Vagina (tissue), 2 donors: ENCODE measurements at places on chromosomes 1 and 21.

- no peaks in the 10 kb centered on the region for H3K36me3 ChIP-seq
- no peak overlapping the region for H3K4me3 ChIP-seq
- no peak overlapping the region for H3K27ac ChIP-seq
- no peaks in the 10 kb centered on the region for H3K27me3 ChIP-seq
- no peak for DNase-seq
- H3K4me1 ChIP-seq = no peaks in the 10 kb centered on the region
These were observed 44.5 kb downstream of the SIM2 start for GRCh38 chr21:36743446-36743845.

- no peak overlapping the region for H3K4me3 ChIP-seq
- no peaks in the 10 kb centered on the region for H3K27me3 ChIP-seq
- DNase-seq = no peak
These were observed 232.5 kb upstream of the JUN start for GRCh38 chr1:59016390-59016789.

DNA sequence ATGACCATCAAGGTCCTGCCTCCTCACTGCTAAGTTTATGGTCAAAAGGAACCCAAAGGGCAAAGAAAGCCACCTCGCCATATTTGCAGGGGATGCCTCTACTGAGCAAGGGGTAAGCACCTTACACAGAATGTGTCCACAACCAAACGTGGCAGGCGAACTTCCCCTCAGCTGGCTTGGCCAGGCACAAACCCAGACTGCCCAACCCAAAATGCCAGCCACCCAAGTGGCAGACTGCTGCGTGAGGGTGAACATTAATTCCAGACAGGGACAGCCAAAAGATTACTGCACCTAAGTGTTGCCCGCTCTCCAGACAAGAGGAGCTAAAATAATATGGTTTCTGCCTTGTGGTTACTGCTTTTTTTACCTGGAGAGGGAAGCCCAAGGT, 16.0 kb downstream of the ZNF697 start:
- DNase-seq = peak; percentile 83
- peaks cover 23% of the 10 kb centered on the region for H3K4me1 ChIP-seq
- H3K27ac ChIP-seq = peak overlapping the region; percentile 51
- no peaks in the 10 kb centered on the region for H3K27me3 ChIP-seq

GRCh38 chr1:51433972-51434510, 85.0 kb downstream of the EPS15 start:
- H3K4me1 ChIP-seq = peaks cover 14% of the 10 kb centered on the region
- no peak overlapping the region for H3K27ac ChIP-seq
- H3K27me3 ChIP-seq = no peaks in the 10 kb centered on the region
- no peak for DNase-seq

DNA sequence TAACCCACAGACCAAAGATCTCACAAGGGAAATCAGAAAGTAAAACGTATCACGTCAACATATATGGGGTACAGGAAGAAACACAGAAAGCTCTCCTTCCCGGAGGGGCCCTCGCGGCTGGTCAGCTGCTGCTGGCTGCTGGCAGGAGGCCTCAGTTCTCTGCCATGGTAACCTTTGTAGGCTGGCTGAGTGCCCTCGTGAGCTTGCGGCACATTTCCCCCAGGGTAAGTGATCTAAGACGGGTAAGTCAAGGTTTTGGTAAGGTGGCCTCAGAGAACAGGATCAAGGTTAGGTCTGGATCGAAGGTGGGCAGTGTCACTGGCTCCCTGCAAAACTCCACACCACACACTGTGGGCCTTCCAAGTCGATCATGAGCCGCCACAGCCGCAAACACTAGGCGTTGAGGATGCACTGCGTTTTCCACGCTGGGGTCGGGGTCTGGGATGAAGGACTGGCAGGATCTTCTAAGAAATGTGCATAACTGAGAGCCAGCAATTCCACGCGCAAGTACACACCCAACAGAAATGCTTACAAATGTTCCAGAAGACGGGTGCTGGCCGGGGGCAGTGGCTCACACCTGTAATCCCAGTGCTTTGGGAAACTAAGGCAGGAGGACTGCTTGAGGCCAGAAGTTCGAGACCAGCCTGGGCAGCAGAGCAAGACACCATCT, 33.9 kb downstream of the WDR4 start:
- no peak for DNase-seq
- H3K27ac ChIP-seq = no peak overlapping the region
- H3K4me1 ChIP-seq = no peaks in the 10 kb centered on the region
- H3K27me3 ChIP-seq = no peaks in the 10 kb centered on the region
- H3K4me3 ChIP-seq = no peak overlapping the region

DNA sequence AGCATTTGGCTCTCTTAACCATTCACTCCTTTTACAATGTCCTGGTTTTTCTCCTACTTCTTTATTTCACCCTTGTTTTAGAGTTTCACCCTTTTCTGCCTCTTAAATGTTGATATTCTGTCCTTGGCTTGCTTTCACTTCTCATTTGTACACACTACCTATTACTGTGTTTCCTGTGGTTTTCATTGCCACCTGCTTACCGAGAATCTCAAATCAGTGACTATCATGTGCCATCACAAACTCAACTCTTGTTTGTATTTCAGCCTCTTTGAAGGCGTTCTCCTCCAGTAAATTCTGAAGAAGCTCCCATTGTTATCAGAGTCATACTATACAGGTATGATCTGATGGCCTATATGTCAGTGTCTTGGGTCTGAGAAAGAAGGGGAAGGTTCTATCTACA, 65.7 kb downstream of the NPHS2 start:
- H3K27ac ChIP-seq = no peak overlapping the region
- no peak for DNase-seq
- no peaks in the 10 kb centered on the region for H3K36me3 ChIP-seq
- no peak overlapping the region for H3K4me3 ChIP-seq

DNA sequence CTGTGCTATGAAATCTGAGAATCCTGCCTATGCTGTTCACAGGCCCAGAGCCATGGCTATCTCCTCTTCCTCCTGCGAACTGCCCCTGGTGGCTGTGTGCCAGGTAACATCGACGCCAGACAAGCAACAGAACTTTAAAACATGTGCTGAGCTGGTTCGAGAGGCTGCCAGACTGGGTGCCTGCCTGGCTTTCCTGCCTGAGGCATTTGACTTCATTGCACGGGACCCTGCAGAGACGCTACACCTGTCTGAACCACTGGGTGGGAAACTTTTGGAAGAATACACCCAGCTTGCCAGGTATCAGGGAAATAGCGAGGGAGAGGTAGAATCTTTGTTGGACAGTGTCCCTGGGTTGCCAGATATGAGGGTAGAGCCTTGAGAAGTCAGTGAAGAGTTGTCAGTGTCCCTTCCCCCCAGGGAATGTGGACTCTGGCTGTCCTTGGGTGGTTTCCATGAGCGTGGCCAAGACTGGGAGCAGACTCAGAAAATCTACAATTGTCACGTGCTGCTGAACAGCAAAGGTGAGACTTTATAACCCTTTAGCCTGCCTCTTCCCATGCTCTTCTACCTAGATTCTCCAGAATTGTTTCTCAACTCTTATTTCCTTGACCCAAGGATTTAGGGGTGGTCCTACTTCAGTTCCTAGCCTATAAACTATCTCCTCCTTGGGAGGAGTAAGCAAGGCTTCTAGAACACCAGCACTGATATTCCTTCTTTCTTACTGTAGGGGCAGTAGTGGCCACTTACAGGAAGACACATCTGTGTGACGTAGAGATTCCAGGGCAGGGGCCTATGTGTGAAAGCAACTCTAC, 1.4 kb downstream of the NIT1 start:
- peak overlapping the region; percentile 94 for H3K4me3 ChIP-seq
- no peaks in the 10 kb centered on the region for H3K27me3 ChIP-seq
- DNase-seq = no peak
- H3K27ac ChIP-seq = peak overlapping the region; percentile 94
- peaks cover 44% of the 10 kb centered on the region for H3K36me3 ChIP-seq

- no peak overlapping the region for H3K4me3 ChIP-seq
- H3K27ac ChIP-seq = no peak overlapping the region
- no peaks in the 10 kb centered on the region for H3K27me3 ChIP-seq
- no peaks in the 10 kb centered on the region for H3K4me1 ChIP-seq
- no peaks in the 10 kb centered on the region for H3K36me3 ChIP-seq
These were observed 138.2 kb downstream of the COP1 start for GRCh38 chr1:176068901-176069300.

- no peaks in the 10 kb centered on the region for H3K4me1 ChIP-seq
- no peaks in the 10 kb centered on the region for H3K27me3 ChIP-seq
- DNase-seq = no peak
- H3K36me3 ChIP-seq = no peaks in the 10 kb centered on the region
These were observed 27.8 kb downstream of the RALGPS2 start for GRCh38 chr1:178752891-178753290.

DNA sequence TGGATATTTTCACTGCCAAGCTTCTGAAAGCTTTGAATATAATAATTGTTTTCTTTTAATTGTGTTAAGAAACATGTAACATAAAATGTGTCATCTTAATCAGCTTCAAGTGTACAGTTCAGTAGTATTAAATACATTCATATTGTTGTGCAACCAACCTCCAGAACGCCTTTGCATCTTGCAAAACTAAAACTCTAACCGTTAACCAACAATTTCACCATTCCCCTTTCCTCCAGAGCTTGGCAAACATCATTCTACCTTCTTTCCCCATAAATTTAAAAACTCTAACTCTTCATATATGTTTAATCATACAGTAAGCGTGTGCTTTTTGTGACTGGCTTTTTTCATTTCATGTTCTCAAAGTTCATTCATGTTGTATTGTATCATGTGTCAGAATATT, 2.1 kb downstream of the MNDA start:
- no peak for DNase-seq
- H3K27me3 ChIP-seq = no peaks in the 10 kb centered on the region
- H3K36me3 ChIP-seq = no peaks in the 10 kb centered on the region
- H3K4me3 ChIP-seq = no peak overlapping the region
- no peak overlapping the region for H3K27ac ChIP-seq

DNA sequence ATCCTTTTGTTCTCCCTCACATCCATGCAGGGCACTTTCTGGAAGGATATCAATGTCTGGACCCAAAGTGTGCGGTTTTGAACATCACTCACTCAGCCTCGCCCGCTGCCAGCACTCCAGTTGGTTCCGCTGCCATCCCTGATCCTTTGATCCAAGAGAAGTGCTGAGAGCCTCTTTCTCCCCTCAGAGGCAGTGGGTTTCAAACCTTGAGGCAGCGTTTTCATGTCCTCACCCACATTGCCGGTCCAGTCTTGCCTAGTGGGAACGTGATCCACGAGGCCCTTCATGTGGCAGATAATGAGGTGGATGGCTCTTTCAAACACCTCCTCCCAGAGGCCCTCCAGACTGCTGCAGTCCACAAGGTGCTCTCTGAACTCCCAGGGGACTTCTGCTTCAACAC, 122.2 kb downstream of the ACTL8 start:
- no peaks in the 10 kb centered on the region for H3K36me3 ChIP-seq
- no peak for DNase-seq
- H3K27ac ChIP-seq = no peak overlapping the region
- H3K4me1 ChIP-seq = no peaks in the 10 kb centered on the region

GRCh38 chr1:244713332-244713731, 60.4 kb downstream of the DESI2 start:
- no peaks in the 10 kb centered on the region for H3K4me1 ChIP-seq
- DNase-seq = no peak
- H3K4me3 ChIP-seq = no peak overlapping the region
- H3K27me3 ChIP-seq = no peaks in the 10 kb centered on the region
- H3K27ac ChIP-seq = no peak overlapping the region
- H3K36me3 ChIP-seq = no peaks in the 10 kb centered on the region

DNA sequence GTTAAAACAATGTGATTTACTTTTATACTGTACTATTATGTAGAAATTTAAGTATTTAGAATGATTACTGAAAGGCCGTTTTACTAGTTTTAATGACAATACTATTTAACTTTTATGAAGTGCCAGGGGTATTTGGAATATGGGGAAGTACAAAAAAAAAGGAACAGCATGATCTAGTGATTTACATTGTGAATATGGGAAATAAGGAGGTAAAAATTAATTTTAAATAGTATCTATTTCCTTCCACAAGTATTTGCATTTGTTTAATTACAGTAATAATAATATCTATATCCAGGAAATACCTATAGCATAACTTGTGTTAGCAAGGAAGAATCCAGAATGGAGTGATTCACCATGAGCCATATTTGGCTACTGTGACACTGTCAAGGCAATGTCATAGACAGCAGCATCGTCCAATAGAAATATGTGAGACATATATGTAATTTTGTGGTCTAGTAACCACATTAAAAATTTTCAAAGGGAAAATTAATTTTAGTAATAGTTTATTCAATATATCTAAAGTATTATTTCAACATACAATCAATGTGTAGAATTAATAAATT, 22.0 kb downstream of the CNST start:
- H3K27me3 ChIP-seq = no peaks in the 10 kb centered on the region
- peaks cover 53% of the 10 kb centered on the region for H3K4me1 ChIP-seq
- DNase-seq = no peak
- peaks cover 7% of the 10 kb centered on the region for H3K36me3 ChIP-seq

DNA sequence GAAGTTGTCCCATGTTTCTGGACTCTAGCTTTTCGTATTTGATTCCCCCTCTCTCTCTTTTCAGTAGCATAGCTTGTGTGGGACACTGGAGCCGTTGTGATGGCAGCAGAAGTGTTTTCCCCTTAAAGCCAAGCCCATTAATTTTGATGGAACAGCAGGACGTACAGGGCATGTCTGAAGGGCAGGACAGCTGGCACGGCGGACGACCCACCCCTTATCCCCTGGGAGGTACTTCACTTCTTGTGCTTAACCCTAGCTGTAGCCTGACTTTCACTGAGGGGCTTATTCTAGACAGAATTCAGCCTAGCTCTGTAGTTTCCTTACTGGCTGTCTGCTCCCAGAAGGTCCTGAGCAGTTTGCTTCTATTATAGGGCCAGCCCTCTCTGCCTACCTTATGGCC, 8.6 kb upstream of the PPFIA4 start:
- H3K4me1 ChIP-seq = no peaks in the 10 kb centered on the region
- H3K4me3 ChIP-seq = no peak overlapping the region
- DNase-seq = no peak
- H3K36me3 ChIP-seq = no peaks in the 10 kb centered on the region

- no peak for DNase-seq
- H3K36me3 ChIP-seq = no peaks in the 10 kb centered on the region
- H3K27ac ChIP-seq = no peak overlapping the region
- no peaks in the 10 kb centered on the region for H3K27me3 ChIP-seq
These were observed 18.4 kb upstream of the RPL11 start for GRCh38 chr1:23673086-23673813.

DNA sequence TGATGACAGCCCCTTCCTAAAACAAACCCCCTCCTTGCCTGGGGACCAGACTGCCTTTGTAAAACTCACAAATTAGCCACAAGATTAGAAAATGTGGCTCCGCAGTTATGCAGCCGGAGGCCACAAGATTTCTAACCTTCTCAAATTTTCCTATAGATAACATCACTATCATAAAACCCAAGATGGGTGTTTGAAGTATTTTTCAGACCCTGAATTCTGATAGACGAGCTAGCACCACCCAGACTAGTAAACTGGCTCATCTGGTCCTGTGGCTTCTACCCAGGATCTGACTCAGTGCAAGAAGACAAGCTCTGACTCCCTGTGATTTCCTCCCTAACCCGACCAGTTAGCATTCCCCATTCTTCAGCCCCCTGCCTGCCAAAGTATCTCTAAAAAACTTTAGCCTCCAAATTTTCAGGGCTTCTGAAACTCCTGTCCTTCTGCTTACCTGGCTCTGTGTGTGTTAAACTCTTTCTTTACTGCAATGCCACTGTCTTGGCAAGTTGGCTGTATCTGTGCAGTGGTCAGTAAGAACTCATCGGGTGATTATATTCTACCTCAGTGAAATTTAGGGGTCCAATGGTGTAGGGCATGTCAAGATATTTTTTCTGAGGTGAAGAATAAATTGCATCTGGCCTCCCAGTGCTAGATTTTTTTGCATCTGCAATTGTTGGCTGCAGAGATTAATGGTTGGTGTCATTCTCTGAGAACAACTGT, 102.1 kb downstream of the S1PR1 start:
- no peaks in the 10 kb centered on the region for H3K4me1 ChIP-seq
- no peaks in the 10 kb centered on the region for H3K27me3 ChIP-seq
